Head of caudate nucleus (tissue), 42 donors: ENCODE measurements at places on chromosomes 4 and X.

GRCh38 chr4:83263106-83263505 lies 21.5 kb downstream of the COQ2 start:
- DNase-seq = no peak

DNA sequence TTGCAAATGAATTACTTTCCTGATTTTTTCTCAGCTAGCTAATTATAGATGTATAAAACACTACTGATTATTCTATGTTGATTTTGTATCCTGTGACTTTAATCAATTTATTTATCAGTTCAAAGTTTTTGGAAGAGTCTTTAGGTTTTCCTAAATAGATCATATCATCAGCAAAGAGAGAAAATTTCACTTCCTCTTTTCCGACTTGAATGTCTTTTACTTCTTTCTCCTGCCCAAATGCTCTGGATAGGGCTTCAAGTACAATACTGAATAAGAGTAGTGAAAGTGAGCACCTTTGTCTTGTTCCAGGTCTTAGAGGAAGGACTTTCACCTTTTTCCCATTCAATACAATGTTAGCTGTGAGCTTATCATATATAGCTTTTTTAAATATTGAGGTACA lies 417.9 kb downstream of the PDGFC start:
- no peak for DNase-seq

DNA sequence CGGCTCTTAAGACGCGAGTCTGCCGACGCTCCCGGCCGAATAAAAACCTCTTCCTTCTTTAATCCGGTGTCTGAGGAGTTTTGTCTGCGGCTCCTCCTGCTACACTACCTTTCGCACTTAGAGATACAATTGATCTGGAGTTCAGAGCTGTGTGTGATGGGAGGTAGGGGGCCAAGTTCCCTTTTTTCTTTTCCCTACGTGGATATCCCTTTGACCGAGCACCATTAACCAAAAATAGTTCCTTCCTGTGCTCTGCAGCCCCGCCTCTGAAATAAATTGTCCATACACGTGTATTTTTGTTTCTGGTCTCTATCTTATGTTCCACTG lies 555 bp upstream of the PGM2 start:
- no peak for DNase-seq

- DNase-seq = no peak
Observed at GRCh38 chrX:24646745-24647182, 383 bp downstream of the PCYT1B start.

- no peak for DNase-seq
Observed at GRCh38 chr4:128823025-128823661, 13.6 kb downstream of the JADE1 start.

- no peak for DNase-seq
Observed at GRCh38 chr4:95415346-95415771, 133.4 kb downstream of the UNC5C start.

- DNase-seq = no peak
Observed at GRCh38 chr4:83238393-83239248, 46.0 kb downstream of the COQ2 start.

DNA sequence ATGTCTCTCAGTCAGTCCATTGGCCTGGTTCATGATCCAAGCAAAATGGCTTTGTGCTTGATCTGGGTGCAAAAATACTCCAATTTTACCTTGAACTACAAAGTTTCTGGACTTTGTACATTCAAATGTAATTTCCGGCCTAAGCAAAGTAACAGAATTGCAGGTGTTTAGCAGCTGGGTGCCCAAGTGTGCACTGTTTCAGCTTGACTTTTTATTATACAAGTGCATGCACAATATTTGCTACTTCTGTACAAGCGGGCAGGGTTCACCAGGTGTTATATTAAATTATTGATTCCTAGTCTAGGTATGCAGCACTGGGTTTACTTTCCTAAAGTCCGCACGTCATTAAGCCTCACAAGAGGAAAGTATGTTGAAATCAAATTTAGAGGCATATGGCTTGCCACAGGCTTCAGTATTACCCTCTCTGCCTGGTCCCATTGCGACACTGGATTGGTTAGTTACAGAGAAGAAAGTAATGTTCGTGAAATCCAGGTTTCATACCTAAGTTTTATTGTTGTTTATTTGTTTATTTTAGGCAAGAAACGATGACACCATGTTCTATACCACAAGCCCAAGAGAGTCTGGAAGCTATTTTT lies 376.9 kb upstream of the CTSO start:
- no peak for DNase-seq

DNA sequence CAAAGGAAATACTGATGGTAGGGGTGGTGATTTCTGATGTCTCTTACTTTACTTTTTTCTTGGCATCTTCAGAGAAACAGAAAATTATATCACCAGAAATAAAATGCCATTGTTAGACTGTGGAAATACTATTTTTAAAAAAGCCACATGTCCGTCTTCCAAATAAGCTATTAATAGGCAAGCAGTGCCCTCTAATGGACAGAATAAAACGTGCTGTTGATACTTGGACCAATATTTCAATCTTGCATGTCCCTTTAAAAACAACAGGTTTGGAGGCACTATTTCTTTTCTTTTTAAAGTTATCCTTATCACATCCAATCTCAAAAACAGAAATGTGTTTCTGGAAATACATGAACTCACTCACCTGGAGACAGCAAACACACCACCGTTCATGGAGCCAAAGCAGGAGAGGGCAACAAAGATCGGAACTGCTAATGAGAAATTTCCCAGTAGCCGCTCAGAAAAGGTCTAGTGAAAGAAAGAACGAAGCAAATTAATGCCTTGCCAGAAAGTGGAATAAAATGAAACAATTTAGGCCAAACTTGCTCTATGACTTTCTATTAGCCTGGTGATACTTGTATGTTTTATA lies 59.2 kb downstream of the SLC7A11 start:
- no peak for DNase-seq

DNA sequence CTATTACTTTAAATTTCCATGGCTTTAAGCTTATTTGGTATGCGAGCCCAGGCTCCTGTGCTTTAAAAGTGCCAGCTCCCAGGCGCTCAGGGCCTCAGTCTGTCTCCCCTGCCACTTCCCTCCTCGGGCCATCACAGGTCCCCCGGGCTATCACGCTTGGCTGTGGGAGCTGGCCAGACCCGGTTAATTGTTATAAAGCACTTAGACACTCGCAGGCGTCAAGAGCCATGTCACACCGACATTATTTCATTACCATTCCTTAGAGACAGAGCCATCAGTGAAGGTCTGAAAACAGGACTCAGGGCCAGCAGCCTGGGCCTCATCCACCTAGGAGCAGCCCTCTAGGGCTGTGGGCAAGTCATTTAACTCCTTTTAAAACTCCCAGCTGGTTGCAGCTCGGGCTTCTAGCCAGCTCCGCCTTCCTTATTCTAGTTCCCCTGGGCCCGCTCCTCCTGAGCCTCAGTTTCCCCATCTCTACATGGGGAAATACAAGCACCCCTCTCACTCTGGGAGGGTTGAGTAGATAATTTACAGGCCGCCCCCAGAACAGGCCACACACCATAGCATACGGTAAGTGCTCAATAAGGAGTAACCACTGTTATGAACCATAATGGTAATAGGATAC lies 99.0 kb downstream of the HMX1 start:
- DNase-seq = no peak

- no peak for DNase-seq
Observed at GRCh38 chr4:187010052-187010451, 286.4 kb upstream of the FAT1 start.

DNA sequence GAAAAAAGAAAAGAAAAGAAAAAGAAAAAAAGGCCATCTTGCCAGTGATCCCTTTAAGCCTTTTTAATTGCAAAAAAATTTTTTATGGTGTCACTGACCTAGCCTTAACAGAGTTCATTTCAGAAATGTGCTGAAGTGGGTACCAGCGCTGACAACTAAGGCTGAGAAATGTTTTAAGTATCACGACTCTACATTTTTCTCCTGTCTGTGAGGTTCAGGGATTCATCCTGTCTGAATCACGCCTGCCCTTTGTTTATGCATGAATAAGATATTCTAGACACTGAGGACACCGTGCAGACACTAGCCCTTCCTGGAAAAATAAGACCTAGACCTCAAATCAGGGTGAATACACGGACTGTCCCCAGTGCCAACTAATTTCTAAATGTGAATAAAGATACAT lies 154.4 kb upstream of the NOCT start:
- no peak for DNase-seq

DNA sequence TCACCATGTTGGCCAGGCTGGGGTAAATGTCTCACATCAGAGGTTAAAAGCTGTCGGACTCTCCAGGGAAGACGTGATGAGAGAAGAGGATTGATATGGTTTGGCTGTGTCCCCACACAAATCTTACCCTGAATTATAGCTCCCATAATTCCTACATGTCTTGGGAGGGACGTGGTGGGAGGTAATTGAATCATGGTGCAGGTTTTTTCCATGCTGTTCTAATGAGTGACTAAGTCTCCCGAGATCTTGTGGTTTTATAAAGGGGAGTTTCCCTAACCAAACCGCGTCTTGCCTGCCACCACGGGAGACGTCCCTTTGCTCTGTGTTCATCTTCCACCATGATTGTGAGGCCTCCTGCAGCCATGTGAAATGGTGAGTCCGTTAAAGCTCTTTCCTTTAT lies 64.4 kb downstream of the ASMT start:
- no peak for DNase-seq
